Smooth muscle cell of trachea (primary cell): ENCODE measurements at places on chromosomes 5 and 9. TPM values are rescaled to one million over a fixed set of nuclear protein-coding genes. Genes with fewer than 3 reads are reported as not detected.

Gene PAPPA
- 8.7 and 62.7 TPM in 2 replicates for total RNA-seq

Gene ELAVL2
- 0.15 and 0.17 TPM in 2 replicates for total RNA-seq

Gene GNE
- 26.6 and 42.3 TPM in 2 replicates for total RNA-seq

Gene CAVIN4
- 1.2 and 1.7 TPM in 2 replicates for total RNA-seq
